Effector CD4-positive, alpha-beta T cell (primary cell): ENCODE measurements at places on chromosomes 5 and 9.

- DNase-seq, result no peak
Measured at GRCh38 chr9:38347271-38347671, 45.2 kb upstream of the ALDH1B1 start.

DNA sequence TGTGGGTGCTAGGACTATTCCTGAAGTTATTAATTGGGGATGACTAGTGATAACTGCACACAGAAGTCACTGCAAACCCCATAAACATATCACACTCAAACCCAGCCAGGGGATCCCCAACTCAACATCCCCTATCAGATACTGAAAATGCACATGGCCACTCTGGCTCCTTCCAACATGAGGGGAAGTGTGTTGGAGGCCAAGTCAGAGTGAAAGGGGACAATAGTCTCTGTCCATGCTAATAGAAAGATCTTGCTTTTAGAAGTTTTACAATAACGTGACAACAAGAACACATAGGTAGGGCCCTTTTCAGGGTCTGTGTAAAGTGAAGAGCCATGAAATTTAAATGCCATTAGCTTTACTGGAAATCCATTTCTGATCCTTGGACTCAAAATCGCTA is 98.8 kb upstream of the SEMA6A start:
- DNase-seq, result no peak

DNA sequence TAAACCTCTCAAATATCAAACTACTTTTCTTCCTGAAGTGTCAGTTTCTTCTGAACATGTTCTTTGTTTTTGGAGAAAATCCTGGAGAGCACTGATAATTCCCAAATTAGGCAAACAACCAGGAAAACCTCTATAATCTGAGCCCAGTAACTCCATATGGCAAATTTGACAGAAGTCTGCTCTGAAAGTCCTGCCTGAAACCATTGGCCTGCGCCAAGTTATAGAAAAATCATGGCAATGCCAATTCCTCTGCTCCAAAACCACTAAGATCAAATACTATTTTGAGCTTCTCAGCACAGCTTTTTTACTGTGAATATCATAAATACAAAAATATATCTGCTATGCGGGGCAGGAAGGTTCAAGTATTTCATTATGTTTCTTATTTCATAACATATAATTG is 45.9 kb downstream of the PDE4D start:
- no peak for DNase-seq

- DNase-seq, result no peak
Measured at GRCh38 chr9:78599926-78600325, 303.0 kb downstream of the PSAT1 start.

DNA sequence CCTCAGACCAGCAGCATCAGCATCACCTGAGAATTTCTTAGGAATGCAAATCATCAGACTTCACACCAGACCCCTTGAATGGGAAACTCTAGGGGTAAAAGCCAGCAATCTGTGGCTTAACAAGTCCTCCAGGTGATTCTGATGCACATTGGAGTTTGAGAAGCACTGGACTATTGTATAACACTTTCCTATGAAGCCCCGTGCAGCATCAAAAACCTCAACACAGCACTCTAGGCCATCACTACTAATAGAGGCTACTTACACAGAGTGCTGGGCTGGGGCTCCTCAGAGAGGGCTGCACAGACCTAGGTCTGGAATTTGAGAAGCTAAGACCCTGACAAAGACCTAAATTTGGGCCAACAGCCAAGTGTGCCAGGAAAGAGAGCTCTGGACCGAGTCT is 95.7 kb upstream of the ARAP3 start:
- DNase-seq, result no peak

DNA sequence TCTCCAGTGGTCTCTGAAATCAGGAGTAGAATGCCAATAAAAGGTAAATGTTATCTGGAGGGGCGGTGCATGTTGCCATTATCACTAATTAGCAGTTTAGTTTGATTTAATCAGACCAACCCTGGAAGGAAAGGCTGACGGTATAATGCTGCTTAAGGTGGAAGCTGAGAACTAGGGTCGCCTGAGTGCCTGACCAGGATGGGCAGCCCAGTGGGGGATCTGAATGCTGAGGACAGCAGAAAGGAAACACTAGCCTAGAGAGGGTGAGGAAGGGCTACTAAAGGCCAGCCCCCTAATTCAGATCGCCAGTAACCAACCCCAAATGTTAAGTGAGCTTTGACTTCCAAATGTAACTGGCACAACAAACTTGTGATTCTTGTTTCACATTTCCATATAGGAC is 172.2 kb downstream of the APBA1 start:
- no peak for DNase-seq

DNA sequence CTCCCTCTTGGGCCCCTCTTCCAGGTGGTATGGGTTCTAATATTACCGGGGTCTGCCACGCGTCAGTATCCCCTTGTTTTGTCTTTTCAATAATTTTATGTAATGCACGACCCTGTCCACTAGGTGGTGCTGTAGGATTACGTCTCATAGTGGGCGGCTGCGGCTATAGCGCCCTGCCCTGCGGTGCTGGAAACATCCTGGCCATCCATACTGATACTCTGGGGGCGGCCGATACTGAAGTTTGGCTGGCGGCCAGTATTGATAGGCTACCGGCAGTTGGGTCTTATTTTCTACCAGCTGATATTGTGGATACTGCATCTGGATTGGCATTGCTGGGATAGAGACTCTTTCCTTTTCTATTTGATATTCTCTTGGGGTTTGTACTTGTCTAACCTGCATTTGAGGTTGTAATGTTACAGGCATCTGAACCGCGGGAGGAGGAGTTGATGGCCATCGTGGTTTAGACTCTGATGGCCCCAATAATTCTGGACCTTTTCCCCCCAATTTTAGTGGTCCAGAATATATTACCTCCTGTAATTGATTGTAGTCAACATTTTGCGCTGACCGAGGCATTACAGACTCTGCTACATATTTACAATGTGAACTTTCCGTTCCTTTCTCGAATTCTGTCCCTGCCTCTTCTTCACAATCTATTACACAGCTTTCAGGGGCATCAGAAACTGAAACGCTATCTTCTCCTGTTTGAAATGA is 3.3 kb upstream of the TMEM141 start:
- DNase-seq, result peak; percentile 65

DNA sequence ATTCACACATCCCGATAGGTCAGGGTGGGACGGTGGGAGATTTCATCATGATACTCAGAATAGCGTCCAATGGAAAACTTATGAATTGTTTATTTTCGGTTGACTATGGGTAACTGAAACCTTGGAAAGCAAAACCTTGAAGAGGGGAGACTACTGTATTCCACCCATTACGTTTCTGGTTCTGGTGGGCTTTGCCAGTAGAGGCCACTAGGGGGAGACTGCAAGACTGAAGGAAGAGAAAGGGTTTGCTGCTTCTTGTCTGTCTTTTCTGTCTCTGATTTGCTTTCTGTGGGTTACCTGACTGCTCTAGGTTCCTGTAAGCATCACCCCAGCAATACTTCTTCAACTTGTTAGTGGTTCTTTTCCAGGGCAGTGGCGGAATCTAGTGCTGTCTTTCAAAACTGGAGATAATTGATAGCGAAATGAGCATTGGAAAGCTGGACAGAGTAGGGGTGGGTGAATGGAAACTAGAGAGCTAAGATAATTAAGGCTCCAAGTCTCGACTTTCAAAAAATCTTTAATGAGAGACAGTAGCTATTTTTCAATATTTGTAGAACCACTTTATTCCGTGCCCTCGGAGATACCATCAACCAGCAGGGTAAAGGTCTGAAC is 27.0 kb downstream of the GRIN3A start:
- DNase-seq, result no peak

- DNase-seq, result no peak
Measured at GRCh38 chr9:86274821-86275643, 7.3 kb downstream of the ISCA1 start.

DNA sequence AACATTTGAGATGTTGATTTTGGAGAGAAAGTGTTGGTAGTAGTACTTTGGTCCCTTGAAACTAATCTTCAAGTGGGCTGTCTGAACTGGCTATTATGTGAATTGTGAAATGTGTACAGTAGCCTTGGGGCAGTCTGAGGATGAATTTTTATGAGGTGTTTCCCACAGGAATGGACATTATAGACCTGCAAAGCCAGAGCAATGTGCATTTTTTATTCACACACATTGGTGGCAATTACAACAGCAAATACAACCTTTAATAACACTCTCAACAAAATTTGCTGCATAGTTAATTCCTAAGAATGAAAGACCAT is 147.0 kb downstream of the PAM start:
- DNase-seq, result no peak

DNA sequence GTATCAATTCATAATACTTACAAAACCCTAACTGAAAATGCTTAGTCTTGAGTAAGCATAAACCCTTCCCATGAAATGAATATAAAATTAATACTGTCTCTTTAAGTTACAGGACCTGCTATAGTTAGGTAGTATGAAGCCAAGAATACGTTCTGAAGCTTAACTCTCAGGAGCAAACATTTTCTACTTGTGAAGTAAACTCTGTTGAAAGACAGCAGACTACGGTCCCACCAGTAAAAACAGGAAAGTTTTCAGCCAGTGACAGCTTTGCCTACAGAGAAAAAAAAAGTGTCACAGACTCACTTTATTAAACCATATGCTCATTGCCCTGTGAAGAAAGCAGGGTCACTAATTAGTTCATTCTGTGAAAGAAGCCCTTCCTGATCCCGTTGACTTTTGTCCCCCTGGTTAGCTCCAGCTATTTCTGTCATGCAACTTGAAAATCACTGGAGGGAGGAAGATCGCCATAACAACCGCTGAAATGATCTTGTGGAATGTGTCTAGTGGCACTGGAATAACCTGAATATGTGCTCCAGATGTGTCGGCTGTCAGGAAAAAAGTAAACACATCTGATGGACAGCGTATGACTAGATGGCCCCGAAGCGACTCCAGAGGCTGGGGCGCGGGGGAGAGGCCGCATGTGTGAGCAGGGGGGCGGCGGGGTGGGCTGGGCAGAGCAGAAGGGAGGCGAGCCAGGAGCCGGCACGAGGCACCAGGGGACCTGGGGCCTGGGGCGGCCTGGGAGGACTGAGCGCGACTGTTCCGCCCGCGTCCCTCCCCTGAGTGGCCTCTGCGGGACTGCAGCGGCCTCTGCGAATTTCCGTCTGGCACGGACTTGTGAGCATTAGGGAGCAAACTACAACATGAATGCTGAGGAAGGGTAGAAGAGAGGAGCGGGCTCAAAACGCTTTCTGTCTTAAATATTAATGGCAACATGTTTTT is 41.9 kb downstream of the BNC2 start:
- no peak for DNase-seq

DNA sequence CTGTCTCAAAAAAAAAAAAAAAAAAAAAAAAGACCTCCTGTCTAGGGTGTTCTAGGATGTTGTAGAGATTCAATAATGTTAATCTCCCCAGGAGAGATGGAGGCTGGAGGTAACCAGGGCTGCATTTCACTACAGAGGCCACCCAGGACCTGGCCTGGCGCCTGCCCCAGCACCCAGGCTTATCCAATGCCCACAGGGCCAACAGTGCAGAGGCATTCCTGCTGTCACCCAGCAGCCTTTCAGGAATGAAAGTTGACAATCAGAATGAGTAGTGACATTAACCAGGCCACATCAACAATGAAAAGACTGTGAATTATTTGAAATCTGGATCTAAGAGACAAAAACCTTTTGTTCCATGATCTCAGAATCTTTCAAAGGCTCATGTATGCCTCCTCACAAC is 36.2 kb upstream of the GABRP start:
- no peak for DNase-seq

GRCh38 chr5:130692770-130693169 is 472.3 kb downstream of the HINT1 start:
- no peak for DNase-seq

DNA sequence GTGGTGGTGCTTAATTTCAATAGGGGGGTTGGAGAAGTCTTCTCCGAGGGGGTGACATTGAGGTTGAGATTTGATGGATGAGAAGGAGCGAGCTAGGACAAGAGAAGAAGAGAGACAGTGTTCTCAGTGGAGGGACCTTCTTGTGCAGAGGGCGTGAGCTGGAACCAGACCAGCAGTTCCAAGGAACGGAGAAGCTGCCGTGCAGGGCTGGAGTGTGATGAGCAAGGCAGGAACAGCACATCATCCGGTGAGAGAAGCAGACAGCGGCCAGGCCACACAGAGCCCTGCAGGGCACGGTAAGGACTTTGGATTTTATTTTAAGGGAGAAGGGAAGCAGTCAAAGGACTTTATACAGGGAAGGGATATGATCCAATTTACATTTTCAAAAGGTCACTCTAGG is 206.9 kb downstream of the MELK start:
- DNase-seq, result no peak

DNA sequence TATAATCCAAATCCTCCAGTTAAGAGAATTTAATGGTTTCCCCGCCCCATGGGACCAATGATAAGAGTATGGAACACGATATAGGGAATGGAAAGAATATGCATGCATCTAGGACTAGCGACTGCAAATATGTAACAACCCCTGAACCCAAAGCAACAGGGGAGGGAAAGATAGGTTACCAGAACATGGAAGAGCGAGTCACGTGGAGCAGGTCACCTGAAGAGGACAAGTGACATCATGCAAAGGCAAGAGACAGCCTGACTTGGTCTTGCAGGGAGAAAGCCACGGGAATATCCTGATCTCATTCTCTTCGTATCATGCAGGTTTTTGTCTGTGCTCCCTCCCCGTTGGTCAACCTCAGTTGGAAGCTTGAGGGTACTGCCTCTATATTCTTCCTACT is 4.7 kb upstream of the UHRF2 start:
- no peak for DNase-seq

DNA sequence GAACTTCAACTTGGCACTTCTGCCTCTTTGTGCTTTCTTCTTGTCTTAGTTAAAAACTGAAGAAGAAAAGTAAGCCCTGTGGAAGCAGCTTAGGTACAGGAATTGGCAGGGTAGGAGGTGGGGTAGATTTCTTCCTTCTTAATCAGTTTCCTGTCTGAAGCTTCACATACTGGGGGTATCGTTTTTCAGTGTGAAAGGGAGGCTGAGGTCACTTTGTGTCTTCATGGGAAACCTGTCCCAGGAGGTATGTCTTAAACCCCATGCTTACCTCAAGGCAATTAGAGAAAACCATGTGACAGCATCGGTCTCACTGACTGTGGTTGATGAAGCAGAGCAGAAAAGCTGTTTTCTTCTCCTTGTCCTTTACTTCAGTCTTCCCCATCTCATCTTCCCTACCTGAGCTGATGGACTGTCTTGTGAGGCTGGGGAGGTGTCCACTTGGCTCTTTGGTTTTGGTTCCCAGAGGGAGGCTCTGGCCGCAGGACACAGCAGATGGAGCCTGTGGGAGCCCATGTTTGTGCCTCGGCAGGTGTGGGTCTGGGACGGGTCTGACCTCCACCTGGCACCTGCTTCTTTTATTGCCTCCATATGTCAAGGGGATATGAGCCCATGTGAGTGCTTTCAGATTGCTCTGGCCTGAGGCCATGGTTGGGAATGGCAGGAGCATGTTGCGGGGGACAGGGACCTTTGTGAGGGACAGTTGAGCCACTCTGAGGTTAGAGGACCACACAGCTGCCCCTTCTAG is 47.0 kb downstream of the SH3GL2 start:
- no peak for DNase-seq

- no peak for DNase-seq
Measured at GRCh38 chr5:41772056-41772455, 98.2 kb downstream of the OXCT1 start.

GRCh38 chr9:82565188-82565969 is 497.6 kb downstream of the RASEF start:
- DNase-seq, result no peak

GRCh38 chr5:154287136-154287535 is 96.6 kb downstream of the GALNT10 start:
- no peak for DNase-seq
